ENCODE measurements at places on chromosomes 6 and 20.

DNA sequence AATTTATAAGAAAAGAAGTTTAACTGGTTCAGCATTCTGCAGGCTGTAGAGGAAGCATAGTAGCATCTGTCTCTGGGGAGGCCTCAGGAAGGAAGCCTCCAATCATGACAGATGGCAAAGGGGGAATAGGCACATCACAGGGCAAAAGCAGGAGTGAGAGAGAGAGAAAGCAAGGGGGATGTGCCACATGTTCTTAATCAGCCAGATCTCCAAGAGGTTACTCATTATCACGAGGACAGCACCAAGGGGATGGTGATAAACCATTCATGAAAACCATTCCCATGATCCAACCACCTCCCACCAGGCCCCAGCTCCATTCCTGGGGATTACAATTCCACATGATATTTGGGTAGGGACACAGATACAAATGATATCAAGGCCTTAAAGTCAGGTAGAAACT is 217.5 kb upstream of the TCF21 start:
- no peak for DNase-seq

DNA sequence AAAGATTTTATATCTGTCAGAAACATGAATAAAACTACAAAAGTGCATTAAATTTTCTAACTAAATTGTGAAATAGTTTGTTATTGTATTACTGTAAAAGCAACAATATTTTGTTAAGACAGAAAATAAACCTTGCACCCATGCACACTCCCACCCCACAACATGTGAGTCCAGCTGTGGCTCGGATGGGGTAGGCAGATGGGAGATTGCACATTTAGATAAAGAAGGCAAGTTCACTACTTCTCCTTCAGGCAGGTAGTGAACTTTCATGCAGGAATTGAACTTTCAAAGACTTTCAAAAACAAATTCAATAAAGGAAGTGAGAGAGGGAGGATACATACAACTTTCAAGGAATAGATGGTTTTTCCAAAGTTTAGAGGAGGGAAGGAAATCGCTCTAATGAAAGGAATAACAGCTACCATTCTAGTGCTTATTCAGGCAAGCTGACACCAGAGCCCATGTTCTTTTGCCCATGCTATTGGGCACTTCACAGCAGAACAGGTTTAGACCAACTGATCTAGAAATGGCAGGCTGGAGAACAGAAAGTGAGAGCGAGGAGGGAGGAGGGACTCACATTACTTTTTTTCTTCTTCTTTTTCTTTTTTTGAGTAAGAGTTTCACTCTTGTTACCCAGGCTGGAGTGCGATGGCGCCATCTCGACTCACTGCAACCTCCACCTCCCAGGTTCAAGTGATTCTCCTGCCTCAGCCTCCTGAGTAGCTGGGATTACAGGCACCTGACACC is 28.5 kb downstream of the SF3B5 start:
- no peak for DNase-seq

DNA sequence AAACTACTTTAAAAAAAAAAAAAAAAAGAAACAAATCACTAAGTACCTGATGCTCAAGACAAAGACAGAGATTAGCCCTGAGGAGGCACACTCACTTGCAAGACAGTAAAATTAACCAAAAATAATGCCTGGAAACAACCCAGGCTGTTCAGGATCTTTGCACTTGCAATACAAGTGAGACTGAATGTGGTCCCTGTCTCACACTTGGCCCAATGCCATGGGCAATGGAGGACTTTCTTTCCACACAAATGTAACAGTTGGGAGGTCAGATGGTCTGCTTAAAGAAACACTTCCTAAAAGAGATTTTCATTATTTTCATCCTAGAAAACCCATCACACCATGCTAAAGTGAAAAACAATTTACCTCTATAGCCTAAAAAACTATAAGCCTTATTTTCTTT is 16.2 kb downstream of the STAU1 start:
- no peak for DNase-seq

DNA sequence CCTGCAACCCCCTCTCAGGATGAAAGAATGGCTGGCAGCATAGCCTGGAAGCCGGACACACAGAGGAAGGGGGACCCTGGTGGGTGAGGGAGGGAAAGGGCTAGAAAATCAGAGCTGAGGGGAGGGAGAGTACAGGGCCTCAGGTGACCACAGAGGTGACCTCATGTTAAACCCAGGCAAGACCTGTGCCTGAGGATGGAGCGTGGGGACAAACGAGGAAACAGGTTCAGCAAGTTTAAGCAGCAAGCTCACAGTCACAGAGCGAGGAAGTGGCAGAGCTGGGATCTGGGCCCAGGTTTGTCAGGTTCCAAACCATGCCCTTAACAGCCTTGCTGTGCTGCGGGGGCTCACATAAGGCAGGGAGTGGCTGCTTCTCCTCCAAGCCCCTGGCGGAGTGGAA is 4.0 kb upstream of the BPI start:
- no peak for DNase-seq

- no peak for DNase-seq
These were observed 43.3 kb downstream of the IL20RA start for GRCh38 chr6:137001299-137001976.

DNA sequence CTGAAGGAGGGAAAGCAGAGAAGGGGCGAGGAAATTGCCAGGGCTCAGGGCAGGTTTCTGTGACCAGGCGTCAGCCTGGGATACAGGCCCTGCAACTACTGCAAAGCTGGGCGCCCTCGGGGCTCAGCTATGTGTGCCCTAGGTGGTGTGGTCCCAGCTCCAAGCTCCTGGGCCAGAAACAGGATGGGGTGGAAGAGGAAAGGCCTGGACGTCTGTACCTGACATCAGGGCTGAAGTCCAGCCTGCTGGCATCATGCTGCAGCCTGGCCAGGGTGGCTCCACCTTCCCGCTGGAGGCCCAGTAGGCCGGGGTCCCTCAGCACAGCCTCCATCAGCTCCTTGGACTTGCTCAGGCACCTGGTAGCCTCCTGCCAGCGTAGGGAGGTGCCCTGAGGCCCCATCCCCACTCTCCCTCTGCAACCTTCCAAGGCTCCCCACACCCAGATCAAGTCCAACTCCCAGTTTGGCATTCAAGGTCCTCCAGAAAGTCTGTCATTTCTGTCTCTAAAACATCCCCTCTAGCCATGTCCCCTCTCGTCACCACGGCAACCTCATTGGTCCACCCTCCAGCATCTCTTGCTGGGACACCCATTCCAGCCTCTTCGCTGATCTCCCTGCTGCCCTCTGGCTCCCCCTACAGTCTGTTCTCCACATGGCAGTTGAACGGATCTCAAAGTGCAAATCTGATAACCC is 38.2 kb downstream of the KIAA1755 start:
- no peak for DNase-seq

- DNase-seq = no peak
These were observed 99.3 kb downstream of the B3GAT2 start for GRCh38 chr6:70857387-70858077.

DNA sequence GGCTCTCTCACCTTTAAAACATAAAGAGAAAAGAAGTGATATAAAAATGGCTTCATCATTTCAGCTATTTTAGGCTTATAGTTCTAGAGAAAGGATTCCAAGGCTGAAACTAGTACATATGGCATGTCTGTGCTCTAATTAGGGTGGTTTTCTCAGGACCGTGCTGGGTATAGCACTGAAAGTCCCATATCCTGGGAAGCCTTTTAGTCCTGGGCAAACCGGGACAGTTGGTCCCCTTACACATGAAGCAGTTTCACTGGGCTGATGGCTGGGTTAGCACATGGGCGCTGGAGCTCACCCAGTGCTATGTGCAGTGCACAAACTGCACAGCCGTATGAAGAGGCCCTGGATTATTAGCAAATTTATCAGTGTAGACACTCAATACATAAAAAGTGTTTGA is 110.5 kb downstream of the SGK1 start:
- no peak for DNase-seq

DNA sequence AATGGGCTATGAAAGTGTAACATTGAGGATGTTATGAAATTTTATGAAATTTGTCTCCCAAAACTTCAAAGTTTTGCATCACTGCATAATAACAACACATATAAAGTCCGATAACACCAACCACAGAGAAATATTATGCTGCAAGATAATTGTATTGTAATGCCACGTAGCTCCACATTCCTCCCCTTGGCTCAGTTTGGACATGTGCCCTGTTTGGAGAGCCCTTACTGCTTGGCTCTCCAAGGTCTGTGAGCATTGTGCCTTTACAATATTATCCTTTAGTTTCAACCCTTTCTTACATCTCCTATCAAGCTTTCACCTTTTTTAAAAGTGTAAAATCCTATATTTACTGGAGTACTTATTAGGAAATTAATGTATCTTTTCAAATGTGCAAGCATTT is 10.8 kb downstream of the HBS1L start:
- no peak for DNase-seq

DNA sequence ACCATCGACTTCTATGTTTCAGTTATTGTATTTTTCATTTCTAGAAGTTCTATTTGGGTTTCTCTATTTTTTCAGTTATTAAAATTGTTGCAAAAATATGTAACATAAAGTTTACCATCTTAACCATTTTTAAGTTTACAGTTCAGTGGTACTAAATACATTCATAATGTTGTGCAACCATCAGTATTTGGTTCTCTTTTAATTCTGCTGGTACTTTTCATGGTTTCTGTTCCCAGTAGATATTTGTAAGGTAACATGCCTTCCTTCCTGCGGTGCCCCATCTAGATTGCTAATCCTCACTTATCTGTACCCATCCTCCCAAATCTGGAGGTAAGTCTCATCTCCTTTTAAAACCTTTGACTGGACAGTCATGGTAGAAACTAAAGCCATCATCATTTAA is 47.9 kb downstream of the TGM2 start:
- no peak for DNase-seq

DNA sequence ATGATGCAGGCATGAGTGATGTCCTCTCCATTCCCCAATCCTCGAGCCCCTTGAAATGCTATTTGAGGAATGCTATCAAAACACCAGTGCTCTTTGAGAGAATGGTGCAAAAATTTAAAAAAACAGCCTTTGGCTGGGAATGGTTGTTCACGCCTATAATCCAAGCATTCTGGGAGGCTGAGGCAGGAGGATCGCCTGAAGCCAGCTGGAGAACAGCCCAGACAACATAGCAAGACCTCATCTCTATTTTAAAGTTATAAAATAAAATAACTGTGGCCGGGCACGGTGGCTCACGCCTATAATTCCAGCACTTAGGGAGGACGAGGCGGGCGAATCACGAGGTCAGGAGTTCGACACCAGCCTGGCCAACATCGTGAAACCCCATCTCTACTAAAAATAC is 4.2 kb upstream of the VARS1 start:
- no peak for DNase-seq

DNA sequence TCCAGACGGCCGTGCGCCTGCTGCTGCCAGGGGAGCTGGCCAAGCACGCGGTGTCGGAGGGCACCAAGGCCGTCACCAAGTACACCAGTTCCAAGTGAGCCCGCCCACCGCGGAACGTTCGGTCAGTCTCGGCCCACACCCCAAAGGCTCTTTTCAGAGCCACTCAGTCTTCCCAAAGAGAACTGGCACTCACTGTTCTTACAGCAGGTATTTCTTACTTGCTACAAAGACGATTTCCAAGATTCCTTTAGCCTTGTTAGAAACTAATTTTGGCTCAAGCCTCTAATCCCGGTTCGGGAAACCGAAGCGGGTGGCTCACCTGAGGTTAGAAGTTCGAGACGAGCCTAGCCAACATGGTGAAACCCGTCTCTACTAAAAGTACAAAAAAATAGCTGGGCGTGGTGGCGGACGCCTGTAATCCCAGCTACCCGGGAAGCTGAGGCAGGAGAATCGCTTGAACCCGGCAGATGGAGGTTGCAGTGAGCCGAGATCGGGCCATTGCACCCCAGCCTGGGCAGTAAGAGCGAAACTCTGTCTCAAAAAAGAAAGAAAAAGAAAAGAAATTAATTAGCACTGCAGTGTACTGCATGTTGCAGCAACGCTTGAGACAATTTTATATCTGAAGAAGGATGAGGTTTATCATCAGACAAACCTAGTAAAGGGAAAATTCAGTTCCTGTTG is 73.1 kb downstream of the OR2B2 start:
- no peak for DNase-seq

GRCh38 chr6:86686496-86686895 is 250.8 kb upstream of the HTR1E start:
- DNase-seq = no peak

GRCh38 chr6:108712946-108713345 is 135.3 kb upstream of the ARMC2 start:
- DNase-seq = no peak

GRCh38 chr6:126040826-126041225 is 54.5 kb downstream of the TRMT11 start:
- DNase-seq = no peak

- DNase-seq = no peak
These were observed 63.3 kb upstream of the ZNF133 start for GRCh38 chr20:18224968-18225568.

DNA sequence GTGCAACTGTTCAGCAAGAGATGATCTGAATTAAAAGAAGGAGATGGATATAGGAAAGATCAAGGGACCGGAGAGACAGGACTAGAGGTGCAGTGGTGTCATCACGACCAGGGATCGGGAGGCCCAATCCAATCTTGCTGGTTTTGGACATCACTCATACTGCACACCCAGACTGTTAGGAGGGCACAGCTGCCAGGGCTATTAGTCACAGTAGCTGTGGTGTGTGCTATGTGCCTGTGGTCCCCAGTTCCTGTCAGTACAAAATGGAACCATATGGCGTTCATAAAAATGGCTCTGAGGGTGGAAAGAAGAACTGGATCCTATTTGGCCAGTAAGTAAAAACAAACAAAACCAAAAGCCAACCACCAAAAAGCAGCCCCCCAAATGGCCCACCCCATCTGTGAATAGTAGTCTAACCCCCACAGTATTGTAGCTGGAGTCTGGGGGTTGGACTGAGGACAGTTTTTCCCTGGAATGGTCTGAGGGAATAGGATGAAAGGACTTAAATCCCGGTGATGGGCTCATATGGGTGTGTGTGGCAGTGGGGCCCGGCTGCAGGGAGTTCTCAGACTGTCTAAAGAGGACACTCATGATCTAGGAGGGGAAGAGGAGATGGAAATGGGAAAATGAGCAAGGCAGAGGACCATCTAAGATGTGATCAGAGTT is 9.3 kb upstream of the NNAT start:
- DNase-seq = no peak

DNA sequence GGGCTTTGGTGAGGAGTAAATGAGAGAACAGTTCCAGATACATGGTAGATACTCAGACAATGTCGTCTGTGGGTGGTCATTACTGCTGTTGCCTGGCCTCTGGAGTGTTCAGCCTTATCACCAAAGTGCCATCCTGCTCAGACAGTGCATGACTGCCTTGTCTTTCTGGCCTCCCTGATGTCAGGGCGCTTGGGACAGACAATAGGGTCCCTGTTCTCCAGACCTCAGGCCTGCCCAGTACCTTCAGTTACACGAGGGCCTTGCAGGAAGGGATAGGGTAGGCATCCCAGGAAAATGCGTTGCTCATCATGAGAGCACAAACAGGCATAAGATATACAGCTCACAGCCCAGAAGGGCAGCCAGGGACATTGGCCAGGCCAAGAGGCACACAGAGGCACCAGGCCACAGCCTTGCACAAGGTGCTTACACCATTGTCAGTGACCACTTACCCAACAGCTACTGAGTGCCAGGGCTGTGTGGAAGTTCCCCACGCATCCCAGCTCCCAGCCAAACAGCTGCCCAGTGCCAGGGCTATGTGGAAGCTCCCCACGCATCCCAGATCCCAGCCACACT is 27.4 kb downstream of the BPIFB1 start:
- no peak for DNase-seq

GRCh38 chr6:66396145-66396544 is 689.1 kb upstream of the EYS start:
- no peak for DNase-seq

GRCh38 chr20:7627734-7628663 is 312.3 kb downstream of the HAO1 start:
- DNase-seq = no peak

- no peak for DNase-seq
These were observed 89.9 kb downstream of the NOL4L start for GRCh38 chr20:32495217-32495565.

Data from activated CD8-positive, alpha-beta memory T cell treated with anti-CD3 and anti-CD28 coated beads for 4 hours (primary cell).